Femur (tissue), 1 donor: ENCODE measurements at places on chromosomes 3 and 15.

DNA sequence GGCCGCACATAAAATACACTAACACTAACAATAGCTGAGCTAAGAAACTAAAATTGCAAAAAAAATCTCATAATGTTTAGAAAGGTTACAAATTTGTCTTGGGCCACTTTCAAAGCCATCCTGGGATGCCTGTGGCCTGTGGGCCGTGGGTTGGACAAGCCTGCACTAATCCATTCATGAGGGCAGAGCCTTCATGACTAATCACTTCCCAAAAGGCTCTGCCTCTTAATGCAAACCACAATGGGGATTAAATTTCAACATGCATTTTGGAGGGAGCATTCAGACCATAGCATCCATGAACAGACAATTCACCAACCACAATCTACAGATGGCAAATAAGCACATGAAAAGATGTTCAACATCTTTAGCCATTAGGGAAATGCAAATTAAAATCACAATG lies 128.2 kb downstream of the SUCLG2 start:
- peak; percentile 32 for DNase-seq

GRCh38 chr15:66474963-66475362 lies 22.6 kb downstream of the SNAPC5 start:
- no peak for DNase-seq

DNA sequence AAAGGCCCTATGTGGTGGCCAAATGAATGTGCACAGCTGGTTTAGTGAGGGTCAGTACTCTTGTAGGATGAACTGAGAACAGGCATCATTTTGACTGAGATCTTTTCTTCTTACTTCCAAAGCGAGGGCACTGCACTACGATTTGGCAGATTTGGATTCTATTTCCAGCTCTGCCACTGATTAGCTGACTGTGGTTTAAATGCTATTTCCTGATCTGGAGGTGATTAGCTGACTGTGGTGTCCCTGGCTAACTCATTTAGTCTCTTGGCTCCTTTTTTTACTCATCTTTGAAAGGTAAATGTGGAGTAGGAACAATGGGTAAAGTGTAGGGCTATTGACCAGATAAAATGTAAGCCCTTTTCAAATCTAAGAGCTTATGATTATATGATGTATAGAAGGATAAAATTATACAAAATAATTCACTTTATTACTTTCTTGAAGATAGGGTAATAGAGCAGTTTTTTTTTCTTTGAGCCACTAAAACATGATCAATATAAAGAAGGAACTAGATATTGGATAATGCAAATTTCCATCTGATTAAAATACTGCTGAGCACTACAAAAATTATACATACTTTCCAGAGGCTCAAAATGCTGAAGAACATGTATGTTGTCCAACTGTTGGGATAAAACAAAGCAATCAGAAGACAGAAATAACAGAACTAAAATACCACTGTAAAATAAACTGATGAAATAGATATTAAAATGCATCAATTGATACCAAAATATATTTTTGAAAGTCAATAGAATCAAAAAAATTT lies 39.7 kb upstream of the PLOD2 start:
- DNase-seq, result no peak

DNA sequence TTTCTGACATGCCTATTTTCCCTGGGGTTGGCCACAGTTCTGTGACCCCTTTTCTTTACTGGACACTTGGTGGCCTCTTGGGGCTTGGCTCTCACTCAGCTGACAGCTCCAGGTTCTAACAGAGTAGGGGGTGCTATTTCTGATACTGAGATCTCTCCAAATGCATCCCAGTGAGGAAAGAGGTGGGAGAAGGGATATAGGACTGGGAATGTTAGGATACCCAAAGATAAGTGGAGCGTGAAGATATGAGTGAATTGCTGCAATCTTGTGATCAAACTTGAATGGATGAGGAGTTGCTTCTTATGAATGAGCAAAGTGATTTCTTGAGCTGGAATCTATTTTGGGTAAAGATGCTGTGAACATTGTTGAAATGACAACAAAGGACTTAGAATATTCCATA lies 74.6 kb downstream of the ATP2B2 start:
- DNase-seq, result no peak

DNA sequence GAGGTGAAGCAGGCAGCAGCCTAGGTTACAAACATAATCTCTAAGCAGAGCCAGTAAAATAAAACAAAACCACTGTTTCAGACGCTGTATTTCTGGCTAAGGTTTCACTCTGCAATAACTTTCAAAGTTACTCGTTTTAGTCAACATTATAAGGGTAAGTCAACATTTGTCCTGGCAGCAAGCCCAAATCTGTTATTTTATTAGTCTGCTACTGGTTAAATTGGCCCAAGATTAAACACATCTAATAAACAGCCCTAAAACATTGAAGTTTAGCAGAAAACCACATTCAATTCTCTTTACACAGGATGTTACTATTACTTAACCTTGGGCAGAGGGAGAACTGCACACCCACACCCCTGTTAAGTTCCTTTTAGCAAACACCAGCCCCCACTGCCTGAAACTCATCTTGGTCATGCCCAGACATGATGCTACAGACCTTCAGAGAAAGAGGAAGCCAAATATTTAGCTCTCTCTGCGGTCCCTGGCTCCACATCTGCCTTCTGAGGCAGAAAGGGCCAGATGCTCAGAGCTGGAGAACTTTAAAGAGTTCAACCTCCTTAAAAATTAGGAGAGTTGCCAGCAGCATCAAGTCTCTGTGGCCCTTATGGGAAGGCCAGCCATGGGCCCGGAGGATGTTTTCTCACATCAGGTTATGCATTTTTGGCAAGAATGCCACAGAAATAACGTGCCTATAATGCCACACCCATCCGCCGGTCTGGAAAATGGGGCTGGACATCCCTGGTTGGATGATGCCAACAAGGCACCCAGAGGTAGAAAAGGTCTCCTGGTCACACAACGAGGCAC lies 17.9 kb downstream of the ARHGEF3 start:
- peak; percentile 70 for DNase-seq

- no peak for DNase-seq
Measured at GRCh38 chr15:80326270-80326669, 74.3 kb upstream of the CTXND1 start.

DNA sequence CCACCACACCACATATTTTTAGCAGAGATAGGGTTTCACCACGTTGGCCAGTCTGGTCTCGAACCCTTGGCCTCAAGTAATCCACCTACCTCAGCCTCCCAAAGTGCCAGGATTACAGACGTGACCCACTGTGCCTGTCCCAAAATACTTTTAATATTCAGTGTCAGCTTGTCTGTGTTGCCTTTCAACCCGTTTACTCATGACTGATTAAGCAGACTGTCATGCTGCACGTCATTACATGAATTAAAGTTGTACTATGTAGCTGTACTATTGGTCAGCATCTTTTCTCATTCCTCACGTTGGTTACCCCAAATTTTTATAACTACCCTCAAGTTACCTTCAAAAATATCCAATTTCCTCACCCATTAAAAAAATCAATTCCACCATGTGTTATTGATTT lies 48.7 kb upstream of the GADL1 start:
- DNase-seq, result no peak

DNA sequence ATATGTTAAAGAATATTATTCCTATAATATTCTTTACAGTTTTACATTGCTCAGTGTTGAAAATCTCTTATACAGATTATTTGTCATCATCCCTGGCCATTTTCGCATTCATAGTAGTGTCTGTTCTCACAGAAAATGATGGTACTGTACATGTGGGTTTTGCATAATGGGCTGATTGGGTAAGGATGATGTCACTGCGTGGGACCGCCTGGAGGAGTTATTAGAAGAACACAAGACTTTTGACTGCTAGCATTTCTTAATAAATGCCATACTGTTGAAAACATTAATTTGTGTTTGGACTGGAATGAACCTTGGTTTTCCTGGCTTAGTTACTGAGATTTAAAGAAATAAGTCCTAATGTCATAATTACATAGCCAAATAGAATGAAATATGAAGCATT lies 20.3 kb downstream of the LRCH3 start:
- DNase-seq, result peak; percentile 69

- no peak for DNase-seq
Measured at GRCh38 chr15:83844742-83845141, 190.8 kb downstream of the ADAMTSL3 start.
